MCF 10A (cell line): ENCODE measurements at places on chromosomes 1 and 21. TPM values are rescaled to one million over a fixed set of nuclear protein-coding genes. Genes with fewer than 3 reads are reported as not detected.

The POTED gene
- not detected in 2 replicates for total RNA-seq

The UBE2J2 gene
- 62.1 and 70.5 TPM in 2 replicates for total RNA-seq

The S100B gene
- not detected in 2 replicates for total RNA-seq

The CACHD1 gene
- total RNA-seq = 2.9 and 3.9 TPM in 2 replicates

- no peak overlapping the region for H3K4me3 ChIP-seq
- H3K27ac ChIP-seq = no peak overlapping the region
- H3K4me1 ChIP-seq = no peaks in the 10 kb centered on the region
- H3K36me3 ChIP-seq = no peaks in the 10 kb centered on the region
- no peak for DNase-seq
- no peaks in the 10 kb centered on the region for H3K27me3 ChIP-seq
Measured at GRCh38 chr1:1591452-1591851, 8.5 kb downstream of the FNDC10 start.

DNA sequence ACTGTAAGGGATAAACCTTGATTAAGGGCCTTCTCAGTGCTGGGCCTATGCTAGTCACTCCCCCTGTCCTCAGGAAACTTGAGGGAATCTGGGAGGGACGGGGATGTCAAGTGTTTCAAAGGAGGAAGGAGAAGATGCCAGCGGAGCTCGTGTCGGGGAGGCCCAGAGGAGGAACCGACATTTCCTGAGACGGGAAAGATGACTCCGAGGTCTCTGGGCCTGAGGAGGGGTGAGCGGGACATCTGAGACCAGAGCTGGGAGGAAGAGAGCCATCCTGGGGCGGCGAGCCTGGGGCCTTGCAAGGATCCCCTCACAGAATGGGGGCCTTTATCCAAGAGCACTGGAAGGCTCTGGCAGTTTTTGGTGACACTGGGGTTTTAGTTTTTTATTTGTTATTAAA is 10.4 kb downstream of the SLC66A1 start:
- H3K27me3 ChIP-seq = no peaks in the 10 kb centered on the region
- H3K36me3 ChIP-seq = peaks cover 54% of the 10 kb centered on the region
- DNase-seq = no peak

DNA sequence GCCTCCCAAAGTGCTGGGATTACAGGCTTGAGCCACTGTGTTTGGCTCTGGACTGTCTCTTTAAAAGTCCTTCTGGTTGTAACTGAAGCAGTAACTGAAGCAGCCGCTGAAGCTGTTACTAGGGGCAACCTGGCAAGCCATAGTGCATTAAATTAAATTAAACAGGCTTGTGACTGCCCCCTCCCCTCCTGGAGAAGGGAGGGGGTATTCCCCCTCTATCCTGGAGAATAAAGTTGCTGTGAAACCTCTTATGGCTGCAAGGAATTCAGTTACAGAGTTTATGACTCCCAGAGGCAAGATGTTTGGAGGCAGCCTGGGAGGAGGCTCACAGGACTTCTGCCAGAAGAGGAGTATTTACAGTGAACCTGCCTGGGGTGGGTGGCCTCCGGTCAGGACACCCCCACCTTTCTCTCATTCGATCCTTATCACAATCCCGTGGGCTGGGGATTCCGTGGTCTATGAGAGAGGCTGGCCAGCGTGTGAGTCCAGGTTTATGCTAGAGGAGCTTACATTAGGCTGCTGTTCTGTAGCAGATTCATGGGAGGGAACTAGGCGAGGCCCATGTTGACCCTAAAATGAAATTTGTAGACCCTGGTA is 8.3 kb downstream of the TTC22 start:
- no peak overlapping the region for H3K4me3 ChIP-seq
- H3K4me1 ChIP-seq = peaks cover 9% of the 10 kb centered on the region
- H3K27ac ChIP-seq = no peak overlapping the region
- DNase-seq = no peak
- H3K36me3 ChIP-seq = no peaks in the 10 kb centered on the region
- H3K27me3 ChIP-seq = no peaks in the 10 kb centered on the region

DNA sequence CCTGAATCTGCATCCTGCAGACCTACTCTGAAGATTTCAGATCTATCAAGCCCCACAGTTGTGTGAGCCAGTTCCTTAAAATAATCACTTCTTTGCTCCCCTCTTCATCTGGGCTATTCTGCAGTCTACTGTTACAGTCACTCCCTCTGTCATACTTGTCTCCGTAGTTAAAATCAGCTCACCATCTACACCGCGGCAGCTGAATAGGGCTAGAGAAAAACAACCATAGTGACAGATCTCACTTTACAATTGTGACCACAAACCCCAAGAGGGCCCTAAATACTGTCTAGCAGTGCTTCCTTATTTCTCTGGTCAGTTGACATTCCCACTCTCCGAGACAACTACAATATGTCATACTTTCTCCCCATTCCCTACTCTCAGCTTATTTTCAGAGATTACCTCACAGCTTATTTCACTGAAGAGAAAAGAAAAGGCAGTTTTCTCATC is 12.9 kb downstream of the DESI2 start:
- H3K27ac ChIP-seq = no peak overlapping the region
- H3K4me3 ChIP-seq = no peak overlapping the region
- peaks cover 6% of the 10 kb centered on the region for H3K4me1 ChIP-seq
- H3K36me3 ChIP-seq = peaks cover 5% of the 10 kb centered on the region

DNA sequence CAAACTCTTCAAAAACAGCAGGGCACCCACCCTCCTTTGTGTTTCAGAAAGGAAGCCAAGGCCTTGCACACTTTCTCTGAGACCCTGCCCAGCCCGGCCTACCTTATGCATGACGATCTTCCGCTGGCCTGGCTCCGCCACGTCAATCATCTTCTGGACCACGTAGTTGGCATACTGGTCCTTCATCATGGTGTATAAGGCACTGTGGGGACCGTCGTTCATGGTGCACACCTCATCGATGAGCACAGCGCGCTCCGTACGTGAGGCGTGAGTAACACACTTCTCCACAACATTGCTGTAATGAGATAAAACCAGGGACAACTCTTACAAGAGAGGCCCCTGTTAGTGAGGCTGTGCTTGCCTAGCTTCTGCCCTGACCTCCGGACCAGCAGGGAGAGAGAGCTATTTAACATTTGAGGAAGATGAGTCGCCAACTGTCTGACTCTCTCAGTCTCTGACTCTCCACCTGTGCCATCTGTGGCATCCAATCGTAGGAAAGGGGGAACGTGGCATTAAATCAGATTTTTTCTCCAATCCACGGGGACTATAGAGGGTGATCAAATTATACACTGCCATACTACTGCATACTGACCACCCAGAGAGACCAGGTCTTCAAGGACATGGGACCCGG is 28.1 kb upstream of the SDC3 start:
- H3K36me3 ChIP-seq = peaks cover 94% of the 10 kb centered on the region
- no peak overlapping the region for H3K4me3 ChIP-seq
- no peaks in the 10 kb centered on the region for H3K27me3 ChIP-seq
- no peak overlapping the region for H3K27ac ChIP-seq
- DNase-seq = no peak
- H3K4me1 ChIP-seq = peaks cover 28% of the 10 kb centered on the region

DNA sequence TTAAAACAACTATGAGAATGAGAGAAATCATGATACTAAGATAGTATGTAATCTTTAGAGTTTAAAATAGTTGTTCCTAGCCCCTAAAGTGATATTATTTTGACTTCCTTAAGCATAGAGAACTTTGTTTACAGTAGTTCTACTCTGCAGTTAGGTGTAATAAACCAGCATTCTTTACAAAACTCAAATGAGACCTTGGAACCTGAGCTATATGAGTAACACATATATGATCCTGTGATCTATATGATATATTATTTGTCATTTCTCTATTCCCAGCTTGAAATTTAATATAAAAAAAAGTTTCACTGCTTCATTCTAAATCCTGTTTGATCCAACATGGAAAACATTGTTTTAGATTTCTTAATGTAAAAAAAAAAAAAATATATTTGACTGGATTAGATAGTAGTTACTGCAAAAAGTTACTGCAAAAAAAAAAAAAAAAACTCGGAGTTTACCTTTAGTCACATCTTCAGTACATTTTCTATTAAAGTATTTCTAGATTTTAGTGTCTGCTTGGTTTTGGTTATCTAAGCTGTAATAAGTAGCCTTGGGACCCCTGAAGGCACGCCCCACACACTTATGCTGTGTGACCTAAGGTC is 463.8 kb downstream of the USP25 start:
- no peaks in the 10 kb centered on the region for H3K36me3 ChIP-seq
- H3K27me3 ChIP-seq = peaks cover 4% of the 10 kb centered on the region
- peak overlapping the region; percentile 68 for H3K4me3 ChIP-seq
- peak overlapping the region; percentile 92 for H3K27ac ChIP-seq

- no peak overlapping the region for H3K27ac ChIP-seq
- no peak for DNase-seq
- no peak overlapping the region for H3K4me3 ChIP-seq
- H3K4me1 ChIP-seq = peaks cover 5% of the 10 kb centered on the region
- H3K36me3 ChIP-seq = no peaks in the 10 kb centered on the region
- H3K27me3 ChIP-seq = peaks cover 15% of the 10 kb centered on the region
Measured at GRCh38 chr1:114338191-114338890, 172.7 kb downstream of the TRIM33 start.

DNA sequence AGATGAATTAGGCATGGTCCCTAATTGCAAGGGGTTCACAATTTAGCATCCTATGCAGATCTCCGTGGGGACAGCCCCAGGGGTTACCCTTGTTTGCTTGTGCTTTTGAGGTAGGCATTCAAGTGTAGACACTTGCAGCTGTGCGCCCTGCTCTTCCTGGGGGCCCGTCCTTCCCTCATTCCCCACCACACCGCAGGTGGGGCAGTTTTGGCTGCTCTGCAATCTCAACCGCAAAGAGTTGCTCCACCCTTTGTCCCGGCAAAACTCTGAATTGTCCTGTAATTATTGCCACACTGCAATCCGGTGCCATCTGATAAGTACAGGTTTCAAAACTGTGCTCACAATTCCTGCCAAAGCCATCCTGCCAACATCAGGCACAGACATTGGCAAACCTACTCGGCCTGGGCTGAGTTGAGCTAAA is 65.4 kb upstream of the LYST start:
- peak; percentile 93 for DNase-seq
- H3K4me3 ChIP-seq = peak overlapping the region; percentile 18
- H3K27ac ChIP-seq = peak overlapping the region; percentile 52
- peaks cover 51% of the 10 kb centered on the region for H3K4me1 ChIP-seq
- no peaks in the 10 kb centered on the region for H3K36me3 ChIP-seq
- no peaks in the 10 kb centered on the region for H3K27me3 ChIP-seq

- H3K4me1 ChIP-seq = no peaks in the 10 kb centered on the region
- no peak overlapping the region for H3K4me3 ChIP-seq
- no peak for DNase-seq
- no peaks in the 10 kb centered on the region for H3K27me3 ChIP-seq
- H3K36me3 ChIP-seq = no peaks in the 10 kb centered on the region
Measured at GRCh38 chr1:186845576-186846210, 16.9 kb downstream of the PLA2G4A start.

- DNase-seq = peak; percentile 100
- H3K27ac ChIP-seq = peak within 1 kb of the TSS; percentile 95
- H3K27me3 ChIP-seq = no peaks in the 10 kb centered on the region
- peaks cover 33% of the 10 kb centered on the region for H3K36me3 ChIP-seq
Measured at GRCh38 chr1:150696995-150697927, at the start of gene GOLPH3L. Gene GOLPH3L (minus strand): TSS chr1:150697154. CDS start chr1:150694838, 2,316 bp downstream.

- H3K4me3 ChIP-seq = no peak overlapping the region
- no peak overlapping the region for H3K27ac ChIP-seq
- no peaks in the 10 kb centered on the region for H3K27me3 ChIP-seq
Measured at GRCh38 chr1:31517301-31517700, 59.0 kb upstream of the TINAGL1 start.

DNA sequence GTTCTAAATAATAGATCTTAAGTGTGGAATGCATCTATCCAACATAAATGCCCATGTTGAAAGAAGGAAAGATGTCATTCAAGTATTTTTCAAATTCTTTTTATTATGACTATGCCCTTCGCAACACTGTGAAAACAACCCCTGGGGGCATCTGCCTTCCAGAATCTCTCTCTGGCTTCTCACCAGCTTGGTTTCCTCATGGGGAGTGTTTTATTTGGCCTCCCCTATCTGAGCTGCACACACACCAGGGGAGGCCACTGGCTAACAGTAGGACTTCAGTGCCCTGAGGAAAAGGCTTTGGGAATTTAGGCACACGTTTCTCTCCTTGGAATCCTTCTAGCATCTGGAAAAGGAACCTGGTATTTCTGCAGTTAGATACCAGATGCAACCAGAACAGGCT is 130.6 kb downstream of the EDEM3 start:
- H3K4me3 ChIP-seq = peak overlapping the region; percentile 52
- peaks cover 14% of the 10 kb centered on the region for H3K36me3 ChIP-seq
- H3K4me1 ChIP-seq = peaks cover 64% of the 10 kb centered on the region
- peak overlapping the region; percentile 74 for H3K27ac ChIP-seq
- H3K27me3 ChIP-seq = no peaks in the 10 kb centered on the region

- H3K27ac ChIP-seq = peak overlapping the region; percentile 77
- no peaks in the 10 kb centered on the region for H3K36me3 ChIP-seq
- peak; percentile 35 for DNase-seq
- H3K4me3 ChIP-seq = no peak overlapping the region
Measured at GRCh38 chr1:18962121-18962721, 5.7 kb upstream of the IFFO2 start.

DNA sequence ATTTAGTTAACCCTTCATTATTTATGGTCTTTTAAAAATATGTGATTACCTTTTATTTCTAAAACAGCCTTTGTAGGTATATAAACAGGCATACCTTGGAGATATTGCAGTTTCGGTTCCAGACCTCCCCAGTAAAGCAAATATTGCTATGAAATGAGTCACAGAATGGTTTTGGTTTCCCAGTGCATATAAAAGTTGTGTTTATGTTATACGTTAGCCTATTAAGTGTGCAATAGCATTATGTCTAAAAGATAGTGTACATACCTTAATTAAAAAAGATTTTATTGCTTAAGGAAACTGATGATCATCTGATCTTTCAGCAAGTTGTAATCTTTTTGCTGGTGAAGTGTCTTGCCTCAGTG is 44.1 kb downstream of the XCL2 start:
- no peaks in the 10 kb centered on the region for H3K36me3 ChIP-seq
- H3K27me3 ChIP-seq = no peaks in the 10 kb centered on the region
- peaks cover 27% of the 10 kb centered on the region for H3K4me1 ChIP-seq

DNA sequence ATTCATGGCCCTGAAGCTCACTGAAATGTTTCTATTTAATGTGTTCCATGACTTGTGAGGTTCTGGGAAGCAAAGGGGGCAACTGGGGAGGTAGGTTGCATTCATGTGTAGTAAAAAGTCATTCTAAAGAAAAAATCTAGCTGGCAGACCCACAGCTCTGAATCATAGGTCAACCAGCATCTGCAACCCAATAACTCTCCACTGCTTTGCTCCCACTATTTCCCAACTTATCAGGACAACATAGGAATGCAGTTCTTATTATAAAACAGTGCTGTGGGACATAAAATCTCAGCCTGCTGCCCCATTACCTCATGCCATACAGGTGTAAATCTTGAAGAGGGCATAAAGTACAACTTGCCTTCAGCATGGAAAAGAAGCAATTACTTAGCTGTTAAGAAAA is 576.1 kb upstream of the PTBP2 start:
- H3K4me1 ChIP-seq = no peaks in the 10 kb centered on the region
- no peaks in the 10 kb centered on the region for H3K27me3 ChIP-seq
- H3K27ac ChIP-seq = no peak overlapping the region
- H3K36me3 ChIP-seq = no peaks in the 10 kb centered on the region
- H3K4me3 ChIP-seq = no peak overlapping the region

- no peak for DNase-seq
- no peak overlapping the region for H3K27ac ChIP-seq
- H3K36me3 ChIP-seq = no peaks in the 10 kb centered on the region
- H3K4me3 ChIP-seq = no peak overlapping the region
Measured at GRCh38 chr21:45459171-45460010, 54.4 kb downstream of the COL18A1 start.

GRCh38 chr21:41751611-41752011 is 15.2 kb downstream of the RIPK4 start:
- peak; percentile 77 for DNase-seq
- H3K27me3 ChIP-seq = no peaks in the 10 kb centered on the region
- peak overlapping the region; percentile 64 for H3K4me3 ChIP-seq
- peaks cover 94% of the 10 kb centered on the region for H3K36me3 ChIP-seq
- H3K4me1 ChIP-seq = peaks cover 29% of the 10 kb centered on the region
